ENCODE measurements at places on chromosomes 5 and 9.

DNA sequence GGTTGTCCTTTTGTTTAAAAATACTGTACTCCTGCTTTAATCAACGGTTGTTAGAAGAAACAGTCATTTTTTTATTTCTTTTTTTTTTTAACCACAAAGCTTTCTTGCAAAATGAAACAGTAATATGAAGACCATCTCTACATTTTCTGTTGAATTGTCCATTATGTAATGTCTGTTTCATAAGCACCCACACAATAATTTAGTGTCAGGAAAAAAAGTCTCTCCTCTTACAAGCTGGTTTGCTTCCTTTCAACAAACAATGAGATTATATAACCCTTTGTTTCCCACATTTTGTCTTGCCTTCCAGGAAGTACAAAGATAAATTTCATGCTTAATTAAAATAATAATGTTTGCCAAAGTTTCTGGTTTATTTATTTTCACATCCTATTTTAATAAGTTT is 16.7 kb downstream of the CTNNAL1 start:
- no peak for DNase-seq

- DNase-seq = no peak
These were observed 334.7 kb downstream of the NR2F1-AS1 start for GRCh38 chr5:93246090-93246855.

GRCh38 chr5:112312295-112313275 is 106.5 kb downstream of the EPB41L4A start:
- DNase-seq = no peak

DNA sequence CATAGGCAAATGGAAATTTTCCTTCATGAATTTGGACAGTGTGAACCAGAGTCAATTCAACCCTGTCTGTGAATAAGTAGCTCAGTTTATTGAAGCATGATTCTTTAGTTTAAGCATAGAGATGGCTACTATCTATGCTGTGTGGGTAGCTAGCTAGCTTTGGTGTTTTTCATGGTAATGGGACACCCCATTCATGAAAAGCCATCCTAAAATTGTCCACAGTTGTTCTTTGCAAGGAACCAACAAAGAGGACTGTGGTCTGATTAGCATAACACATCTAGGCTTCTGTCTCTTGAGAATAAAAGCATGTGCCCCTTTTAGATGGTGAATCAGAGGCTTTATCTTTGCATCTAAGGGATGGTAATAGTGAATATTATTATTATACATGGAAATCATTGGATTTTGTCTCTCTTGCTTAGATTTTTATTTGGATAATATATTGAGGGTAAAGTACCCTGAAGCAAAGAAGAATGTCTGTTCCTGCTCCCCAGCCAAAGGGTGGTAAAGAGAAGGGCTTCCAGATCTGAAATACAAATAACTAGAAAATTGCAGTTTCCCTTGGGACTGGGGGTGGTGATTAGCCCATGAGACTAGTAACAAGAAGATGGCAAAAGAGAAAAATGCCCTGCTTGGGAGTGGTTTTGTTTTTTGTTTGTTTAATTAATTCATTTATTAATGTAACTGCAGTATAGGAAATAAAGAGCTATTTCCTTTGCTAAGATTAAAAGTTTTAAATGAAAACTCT is 624.2 kb upstream of the ZNF608 start:
- DNase-seq = no peak

GRCh38 chr5:160009591-160009989 is 651 bp downstream of the TTC1 start:
- DNase-seq = no peak

DNA sequence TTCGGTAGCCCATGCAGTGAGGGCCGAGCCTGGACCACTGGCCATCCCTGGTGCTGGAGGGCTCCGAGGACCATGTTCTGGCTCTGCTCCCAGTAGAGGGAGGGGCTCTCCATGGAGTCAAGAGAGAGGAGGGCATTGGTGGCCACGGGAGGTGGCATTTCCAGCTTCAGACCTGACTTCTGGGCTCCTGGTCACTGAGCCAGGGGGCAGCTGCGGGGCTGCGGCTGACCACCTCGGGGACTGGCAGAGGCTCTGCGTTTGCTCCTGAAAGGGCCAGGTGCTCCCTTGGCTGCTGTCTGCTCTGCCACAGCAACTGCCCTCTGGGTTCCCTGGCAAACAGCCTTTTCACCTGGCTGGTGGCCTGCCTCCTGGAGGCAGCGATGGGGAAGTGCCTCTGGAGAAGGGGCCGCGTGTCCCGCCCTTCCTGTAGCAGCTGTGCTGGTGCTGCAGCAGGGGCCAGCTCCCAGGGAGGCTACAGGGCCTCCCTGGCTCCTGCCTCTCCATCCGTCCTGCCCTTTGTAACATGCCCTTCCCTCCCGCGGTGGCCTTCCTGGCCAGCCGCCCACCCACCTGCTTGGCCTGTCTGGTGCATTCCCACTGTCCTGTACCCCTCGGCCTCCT is 144.6 kb downstream of the CACNA1B start:
- peak; percentile 59 for DNase-seq

GRCh38 chr9:123864251-123864650 is 65.7 kb downstream of the DENND1A start:
- no peak for DNase-seq

GRCh38 chr5:44987026-44987425 is 178.3 kb downstream of the MRPS30 start:
- no peak for DNase-seq

DNA sequence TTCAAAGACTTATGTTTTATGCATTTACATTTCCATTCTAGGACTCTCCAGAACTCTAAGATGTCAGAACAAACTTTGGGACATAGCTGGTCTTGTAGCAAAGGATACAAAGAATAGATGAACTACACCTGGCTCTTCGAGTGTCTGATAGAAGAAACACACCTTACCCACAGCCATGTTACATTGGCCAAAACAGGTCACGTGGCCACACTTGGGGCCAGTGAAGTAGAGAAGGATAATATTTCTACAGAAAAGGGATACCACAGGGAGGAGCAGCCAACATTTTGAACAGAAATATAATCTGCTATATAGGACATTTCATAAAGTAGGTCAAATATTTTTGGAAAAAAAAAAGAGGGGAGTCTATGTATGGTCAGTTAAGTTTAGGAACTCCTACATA is 22.7 kb upstream of the LIFR start:
- DNase-seq = no peak

GRCh38 chr5:32638309-32638708 is 53.0 kb downstream of the SUB1 start:
- DNase-seq = no peak

DNA sequence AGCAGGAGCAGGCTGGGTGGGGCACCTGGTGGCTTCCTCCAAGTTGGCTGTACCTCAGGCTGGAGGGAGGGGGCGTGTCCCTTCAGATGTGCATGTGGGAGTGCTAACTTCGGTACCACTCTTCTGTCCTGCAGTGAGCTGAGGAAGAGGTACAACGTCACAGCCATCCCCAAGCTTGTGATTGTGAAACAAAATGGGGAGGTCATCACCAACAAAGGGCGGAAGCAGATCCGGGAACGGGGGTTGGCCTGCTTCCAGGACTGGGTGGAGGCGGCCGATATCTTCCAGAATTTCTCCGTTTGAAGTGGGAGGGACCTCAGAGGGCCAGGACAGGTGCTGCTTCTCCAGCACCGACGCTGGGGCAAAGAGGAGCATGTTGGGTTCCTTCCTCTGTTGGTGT is 9.3 kb downstream of the NXNL2 start:
- DNase-seq = no peak

GRCh38 chr5:138625134-138625533 is 49.9 kb upstream of the HSPA9 start:
- no peak for DNase-seq

DNA sequence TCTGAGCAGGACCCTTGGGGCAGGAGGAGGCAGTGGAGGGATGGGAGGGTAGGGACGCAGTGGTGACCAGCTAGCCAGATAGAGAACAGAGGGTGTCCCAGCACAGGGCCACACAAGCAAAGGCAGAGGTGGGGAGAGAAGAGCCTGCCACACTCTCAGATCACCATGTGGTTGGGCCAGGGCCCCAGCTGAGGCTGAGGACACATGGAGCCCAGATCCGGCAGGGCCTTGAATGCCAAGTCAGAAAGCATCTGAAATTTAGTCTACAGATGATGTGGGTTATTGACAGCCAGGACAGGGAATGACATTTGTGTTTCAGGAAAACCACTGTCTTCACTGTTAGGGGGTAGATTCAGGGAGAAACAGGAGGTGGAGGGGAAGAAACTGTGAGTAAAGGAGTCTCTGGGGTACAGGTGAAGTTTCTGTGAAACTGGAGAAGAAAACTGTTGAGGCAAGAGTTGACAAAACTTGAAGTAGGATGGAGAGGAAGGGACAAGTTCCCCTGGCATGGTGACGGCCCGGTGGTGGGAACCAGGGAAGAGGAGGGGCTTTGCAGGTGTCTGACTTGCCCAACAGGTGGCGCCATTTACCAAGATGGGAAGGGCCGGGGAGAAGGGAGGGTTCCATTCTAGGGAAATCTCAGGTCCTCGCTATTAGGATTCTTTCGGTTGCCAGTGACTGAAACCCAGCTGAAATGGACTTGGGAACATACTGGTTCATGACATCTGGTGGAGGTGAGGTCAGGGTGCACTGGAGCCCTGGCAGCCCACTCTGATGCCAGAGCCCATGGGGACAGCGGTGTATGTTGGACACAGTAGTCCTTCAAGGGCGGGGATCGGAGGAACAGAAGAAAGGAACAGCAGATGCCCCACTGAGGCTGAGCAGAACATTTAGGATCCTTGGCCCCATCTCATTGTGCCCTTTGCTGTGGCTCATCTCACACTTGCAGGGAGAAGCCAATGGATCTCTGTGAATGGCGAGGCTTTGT is 100.1 kb downstream of the KCNIP1 start:
- DNase-seq = peak; percentile 74

- DNase-seq = no peak
These were observed 530 bp downstream of the UCK1 start for GRCh38 chr9:131530546-131530919.

- no peak for DNase-seq
These were observed 324.4 kb upstream of the EDIL3 start for GRCh38 chr5:84709075-84709474.

- DNase-seq = peak; percentile 62
These were observed 1.9 kb downstream of the LMNB1 start for GRCh38 chr5:126778675-126779403.

- DNase-seq = no peak
These were observed 109.7 kb downstream of the TSSK1B start for GRCh38 chr5:113325054-113325453.

- DNase-seq = peak; percentile 80
These were observed 564 bp downstream of the SLC25A25 start for GRCh38 chr9:128068386-128069205.

DNA sequence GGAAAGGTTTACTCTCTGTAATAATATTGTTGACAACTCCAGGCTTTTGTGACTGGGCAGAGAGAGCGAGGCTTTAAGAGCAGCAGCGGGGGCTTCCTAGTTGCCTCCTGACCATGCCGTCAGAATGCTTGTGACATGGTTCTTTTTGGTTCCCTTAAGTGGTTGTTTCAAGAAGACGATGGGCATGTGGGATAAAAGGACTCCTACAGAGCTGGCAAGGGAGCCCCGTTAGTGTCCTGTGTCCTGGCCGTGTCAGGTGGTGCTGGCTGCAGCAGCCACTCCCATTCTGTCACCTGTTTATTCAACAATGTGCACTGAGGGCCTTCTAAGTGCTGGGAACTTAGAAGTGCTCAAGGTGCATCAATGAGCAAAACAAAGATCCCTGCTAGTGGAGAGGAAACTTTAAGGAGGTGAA is 19.7 kb downstream of the LCP2 start:
- peak; percentile 62 for DNase-seq

- no peak for DNase-seq
These were observed 169.3 kb downstream of the PAX5 start for GRCh38 chr9:36864491-36865410.

DNA sequence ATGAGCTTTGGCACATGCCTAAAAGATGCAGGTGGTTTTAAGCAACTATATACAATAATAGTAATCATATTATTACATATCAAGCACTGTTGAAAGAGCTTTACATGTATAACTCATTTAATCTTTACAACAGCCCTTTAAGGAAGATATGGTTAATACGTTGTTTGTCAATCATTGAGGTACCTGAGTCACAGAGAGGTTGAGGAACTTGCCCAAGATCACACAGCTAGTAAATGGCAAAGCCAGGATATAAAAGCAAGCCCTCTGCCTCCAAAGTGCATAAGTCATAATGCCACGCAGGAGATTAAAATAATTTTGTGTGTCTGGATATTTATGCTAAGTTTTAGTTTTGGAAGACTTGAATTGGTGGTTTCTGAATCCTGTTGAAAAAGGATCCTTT is 90.2 kb downstream of the DAPK1 start:
- no peak for DNase-seq

GRCh38 chr9:115883467-115884329 is 269.9 kb upstream of the PAPPA start:
- DNase-seq = no peak

- no peak for DNase-seq
These were observed 128.3 kb upstream of the CCNH start for GRCh38 chr5:87541033-87541432.

DNA sequence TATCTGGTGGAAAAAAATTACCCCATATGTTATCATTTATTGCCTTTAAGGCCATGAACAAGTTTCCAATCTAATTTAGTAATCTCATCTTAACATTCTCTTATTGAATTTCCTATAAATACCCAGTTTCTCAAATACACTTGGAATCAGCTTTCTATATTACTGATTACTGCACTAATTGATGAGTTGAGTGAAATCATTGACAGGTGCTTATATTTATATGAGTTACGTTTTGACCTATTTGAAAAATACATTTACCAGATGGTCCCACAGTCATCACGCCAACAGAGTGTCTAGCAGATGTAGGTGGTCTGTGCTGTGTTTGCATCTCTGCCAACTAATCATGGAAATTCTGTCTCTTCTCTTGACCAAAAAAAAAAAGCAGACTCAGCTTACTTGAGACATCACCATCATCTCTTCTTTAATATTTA is 307.3 kb upstream of the NREP start:
- no peak for DNase-seq

DNA sequence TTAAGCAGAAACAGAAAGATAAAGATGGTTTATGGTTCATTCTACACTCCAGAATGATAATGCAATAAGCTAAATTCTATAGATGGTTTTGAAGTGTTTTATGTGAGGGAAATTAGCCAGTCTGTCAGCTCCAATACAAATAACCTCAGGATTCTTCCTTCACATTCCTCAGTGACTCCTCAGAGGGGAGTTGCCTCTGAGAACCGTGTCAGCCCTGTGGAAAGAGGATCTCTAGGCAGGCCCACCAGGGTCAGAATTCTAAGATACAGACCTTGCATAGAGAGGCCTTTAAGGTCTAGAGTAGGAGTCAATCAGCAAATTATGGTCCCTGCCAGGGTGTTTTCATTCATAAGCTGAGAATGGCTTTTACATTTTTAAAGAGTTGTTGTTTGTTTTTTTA is 26.6 kb downstream of the RUSC2 start:
- no peak for DNase-seq

- DNase-seq = no peak
These were observed 88.5 kb downstream of the SUSD1 start for GRCh38 chr9:112086627-112087026.

DNA sequence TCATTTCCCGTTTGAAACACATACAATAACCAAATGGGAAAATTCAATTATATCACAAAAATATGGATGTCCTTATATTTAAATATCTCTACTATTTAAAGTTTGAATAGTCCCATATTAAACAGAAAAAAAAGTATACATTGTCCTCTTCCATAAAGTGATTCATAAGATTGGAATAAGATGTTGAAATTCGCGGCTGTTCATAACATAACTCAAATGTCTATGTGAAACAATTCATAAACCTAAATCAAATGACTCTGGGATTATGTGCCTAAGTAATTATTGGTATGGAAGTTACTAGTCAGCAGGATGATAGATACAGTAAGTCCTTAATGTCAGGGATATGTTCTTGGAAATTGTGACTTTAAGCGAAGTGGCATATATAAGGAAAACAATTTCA is 3.9 kb upstream of the EFNA5 start:
- DNase-seq = no peak

GRCh38 chr5:118193194-118193905 is 795.0 kb downstream of the DTWD2 start:
- no peak for DNase-seq
